ENCODE measurements at places on chromosomes 6 and 20.

DNA sequence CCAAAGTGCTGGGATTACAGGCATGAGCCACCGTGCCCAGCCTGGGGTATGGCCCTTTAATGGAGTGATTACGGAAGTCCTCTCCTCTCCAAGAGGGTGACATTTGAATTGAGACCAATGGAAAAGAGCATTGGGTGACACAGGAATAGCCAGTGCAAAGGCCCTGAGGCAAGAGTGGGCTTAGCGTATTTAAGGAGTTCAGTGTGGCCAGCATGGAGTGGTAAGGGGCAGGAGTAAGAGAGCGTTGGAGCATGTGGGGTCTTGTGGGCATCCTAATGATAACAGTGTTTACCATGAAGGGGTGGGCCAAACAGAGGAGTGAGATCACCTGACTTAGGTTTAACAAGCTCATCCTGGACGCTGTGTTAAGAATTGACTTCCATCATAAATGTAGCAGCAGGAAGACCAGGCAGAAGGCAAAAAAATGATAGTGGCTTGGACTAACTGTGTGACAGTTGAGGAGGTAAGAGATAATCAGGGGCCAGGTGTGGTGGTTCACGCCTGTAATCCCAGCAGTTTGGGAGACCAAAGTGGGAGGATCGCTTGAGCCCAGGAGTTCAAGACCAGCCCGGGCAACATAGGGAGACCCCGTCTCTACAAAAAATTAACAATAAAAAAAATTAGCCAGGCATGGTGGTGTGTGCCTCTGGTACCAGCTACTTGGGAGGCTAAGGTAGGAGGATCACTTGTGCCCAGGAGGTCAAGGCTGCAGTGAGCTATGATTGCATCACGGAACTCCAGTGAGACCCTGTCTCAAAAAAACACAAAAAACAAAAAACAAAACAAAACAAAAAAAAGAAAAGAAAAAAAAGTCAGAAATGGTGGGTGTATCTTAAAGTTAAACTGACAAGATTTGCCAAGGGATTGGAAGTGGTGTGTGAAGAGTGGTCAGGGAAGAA lies 40.7 kb downstream of the TAF8 start:
- DNase-seq: no peak

GRCh38 chr6:55963301-55963700 lies 87.9 kb upstream of the BMP5 start:
- DNase-seq: no peak

DNA sequence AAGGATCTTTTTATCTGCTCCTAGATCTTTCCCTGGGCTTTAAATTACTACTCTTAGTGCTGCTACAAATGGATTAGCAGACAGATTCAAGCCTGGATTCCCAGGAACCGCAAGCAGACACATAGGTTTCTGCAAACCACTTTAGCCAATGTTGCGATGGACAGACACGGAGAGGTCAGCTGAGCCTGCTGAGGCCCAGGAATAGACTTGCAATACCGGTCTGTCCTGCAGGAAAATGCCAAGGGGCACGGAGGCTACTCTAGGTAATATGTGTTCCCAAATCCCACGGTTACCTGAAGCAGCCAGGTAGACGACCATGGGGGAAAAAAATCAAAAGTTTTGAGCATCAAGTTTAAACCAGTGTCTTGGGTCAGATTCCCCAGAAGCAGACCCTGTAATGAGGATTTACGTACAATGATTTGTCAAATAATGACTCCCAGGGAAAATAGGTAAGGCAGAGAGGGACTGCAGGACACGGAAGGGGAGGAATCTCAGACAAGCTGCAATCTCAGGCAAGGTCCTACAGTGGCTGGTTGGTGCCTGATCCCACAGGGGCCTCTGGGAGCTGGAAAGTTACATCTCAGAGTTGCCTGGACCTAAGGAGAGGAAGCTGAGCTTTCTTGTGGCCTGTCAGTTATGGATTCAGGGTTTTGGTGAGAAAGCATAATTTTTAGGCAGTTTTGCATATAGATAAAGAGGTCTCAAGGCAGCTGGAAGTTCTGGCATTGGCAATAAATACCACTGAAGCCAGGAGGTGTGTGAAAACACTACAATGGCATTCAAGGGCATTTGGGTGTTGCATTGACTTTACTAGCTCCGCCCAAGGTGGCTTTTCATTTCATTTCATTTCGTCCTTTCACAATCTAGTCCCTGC lies 12.5 kb downstream of the OTOR start:
- DNase-seq: no peak

GRCh38 chr20:51528263-51529027 lies 14.1 kb downstream of the NFATC2 start:
- DNase-seq: no peak

DNA sequence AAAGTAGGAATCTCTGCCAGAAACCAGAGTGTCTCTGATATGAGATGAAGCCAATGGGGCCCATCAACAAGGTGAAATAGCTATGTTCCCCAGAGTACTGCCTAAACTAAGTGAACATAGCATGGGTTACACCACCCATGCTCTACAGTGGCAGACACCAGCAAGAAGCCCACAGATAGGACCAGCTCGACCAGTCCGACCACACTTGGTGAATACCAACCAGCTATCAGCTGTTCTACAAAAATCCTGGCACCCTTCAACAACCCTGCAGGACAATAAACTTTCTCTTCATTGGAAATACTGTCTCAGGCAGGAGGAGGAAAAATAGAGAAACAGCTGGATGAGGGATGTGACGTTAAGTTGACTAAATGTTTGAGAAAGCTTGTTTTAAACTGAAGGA lies 311.4 kb downstream of the EPM2A start:
- DNase-seq: no peak

GRCh38 chr6:85015396-85015990 lies 251.1 kb upstream of the TBX18 start:
- peak; percentile 60 for DNase-seq

DNA sequence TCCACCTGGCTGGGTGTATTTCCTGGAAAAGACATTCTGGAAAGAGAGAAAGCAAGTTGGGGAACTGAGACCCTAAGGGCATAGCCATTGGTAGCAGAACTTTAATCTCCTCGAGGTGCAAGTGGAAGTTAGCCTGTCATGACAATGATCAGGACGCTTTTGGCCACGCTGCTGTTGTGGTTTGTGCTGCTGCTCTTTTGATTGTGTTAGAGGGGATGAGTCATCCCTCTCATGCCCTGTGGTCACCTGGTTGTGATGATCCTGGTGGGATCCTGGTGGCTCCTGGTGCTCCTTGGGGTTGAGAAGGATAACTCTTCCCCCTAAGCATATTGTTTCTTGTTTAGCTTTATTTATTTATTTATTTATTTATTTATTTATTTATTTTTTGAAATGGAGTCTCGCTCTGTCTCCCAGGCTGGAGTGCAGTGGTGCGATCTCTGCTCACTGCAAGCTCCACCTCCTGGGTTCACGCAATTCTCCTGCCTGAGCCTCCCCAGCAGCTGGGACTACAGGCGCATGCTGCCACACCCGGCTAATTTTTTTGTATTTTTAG lies 350.3 kb downstream of the KIF16B start:
- DNase-seq: no peak

GRCh38 chr20:7938058-7938457 lies 2.2 kb downstream of the HAO1 start:
- DNase-seq: no peak

GRCh38 chr6:53306819-53307347 lies 41.9 kb downstream of the ELOVL5 start:
- DNase-seq: no peak

Data from HuH-7 (cell line).